ENCODE measurements at places on chromosomes 2 and 18. TPM values are rescaled to one million over a fixed set of nuclear protein-coding genes. Genes with fewer than 3 reads are reported as not detected.

AQP12B gene
- not detected for total RNA-seq

SS18 gene
- 75.7 TPM for total RNA-seq

HOXD3 gene
- total RNA-seq = 0.15 TPM

AKAIN1 gene
- not detected for total RNA-seq

REG3G gene
- total RNA-seq = not detected

CD8A gene
- 0.34 TPM for total RNA-seq

HOXD12 gene
- total RNA-seq = not detected

ANKRD29 gene
- total RNA-seq = 10.0 TPM

LDAH gene
- total RNA-seq = 22.8 TPM

ZNF236 gene
- total RNA-seq = 2.6 TPM

All from A549 treated with DMSO at 1 μM for 4 hours (cell line).